ENCODE measurements at places on chromosomes 5 and 9. TPM values are rescaled to one million over a fixed set of nuclear protein-coding genes. Genes with fewer than 3 reads are reported as not detected.

ACTL7A gene
- not detected for total RNA-seq

- DNase-seq, result no peak
These were observed 61.9 kb upstream of the ADAMTS16 start for GRCh38 chr5:5078009-5078897.

- DNase-seq, result no peak
These were observed 29.7 kb upstream of the AUH start for GRCh38 chr9:91391412-91391811.

DNA sequence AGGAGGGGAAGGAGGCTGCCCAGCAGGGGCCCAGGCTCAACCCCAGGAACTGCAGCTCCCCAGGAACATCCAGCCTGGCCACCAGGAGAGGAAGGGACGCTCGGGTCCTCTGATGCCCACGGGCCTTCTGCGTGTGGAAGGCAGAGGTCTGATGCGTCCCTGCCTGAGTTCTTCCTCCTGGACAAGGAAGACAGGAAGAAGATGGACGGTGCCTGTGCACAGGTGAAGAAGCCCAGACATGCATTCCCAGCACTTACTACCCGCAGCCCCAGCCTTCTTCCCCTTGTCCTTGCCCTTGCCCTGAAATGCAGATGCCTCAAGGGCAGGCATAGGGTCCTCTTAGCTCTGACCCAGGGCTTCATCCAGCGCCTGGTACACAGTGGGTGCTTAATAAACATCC is 56.7 kb upstream of the IRX1 start:
- DNase-seq, result no peak

DNA sequence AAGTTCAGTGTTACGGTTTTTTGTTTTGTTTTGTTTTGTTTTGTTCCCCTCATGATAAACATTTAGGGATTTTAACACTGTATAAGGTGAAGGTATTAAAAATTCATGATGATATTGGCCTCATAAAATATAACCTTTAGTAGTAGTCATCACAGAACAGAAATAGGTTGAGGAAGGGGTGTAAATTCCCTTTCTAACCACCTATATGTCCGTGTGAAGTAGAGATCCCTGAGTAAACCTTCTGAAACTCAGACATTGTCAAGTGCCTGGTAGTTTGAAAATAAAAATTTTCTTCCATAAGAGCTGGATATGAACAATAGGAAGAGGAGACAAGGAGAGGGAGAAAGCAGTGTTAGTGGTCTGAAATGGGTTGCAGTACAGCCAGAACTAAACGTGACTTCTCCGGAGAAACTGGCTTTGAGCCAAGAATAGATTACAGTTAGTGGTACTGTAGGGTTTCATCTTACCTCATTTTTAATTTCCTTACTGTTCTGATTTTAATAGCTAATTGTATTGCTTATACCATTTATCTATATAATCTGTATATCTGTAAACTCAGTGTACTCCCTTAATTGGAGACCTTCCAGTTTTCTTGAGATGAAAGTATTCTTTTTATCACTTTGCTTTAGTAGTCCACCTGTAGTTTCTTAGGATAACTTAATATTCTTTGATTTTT is 18.3 kb downstream of the UGCG start:
- no peak for DNase-seq

Data from sigmoid colon (tissue), 7 donors.